ENCODE measurements at places on chromosomes 2 and 18.

DNA sequence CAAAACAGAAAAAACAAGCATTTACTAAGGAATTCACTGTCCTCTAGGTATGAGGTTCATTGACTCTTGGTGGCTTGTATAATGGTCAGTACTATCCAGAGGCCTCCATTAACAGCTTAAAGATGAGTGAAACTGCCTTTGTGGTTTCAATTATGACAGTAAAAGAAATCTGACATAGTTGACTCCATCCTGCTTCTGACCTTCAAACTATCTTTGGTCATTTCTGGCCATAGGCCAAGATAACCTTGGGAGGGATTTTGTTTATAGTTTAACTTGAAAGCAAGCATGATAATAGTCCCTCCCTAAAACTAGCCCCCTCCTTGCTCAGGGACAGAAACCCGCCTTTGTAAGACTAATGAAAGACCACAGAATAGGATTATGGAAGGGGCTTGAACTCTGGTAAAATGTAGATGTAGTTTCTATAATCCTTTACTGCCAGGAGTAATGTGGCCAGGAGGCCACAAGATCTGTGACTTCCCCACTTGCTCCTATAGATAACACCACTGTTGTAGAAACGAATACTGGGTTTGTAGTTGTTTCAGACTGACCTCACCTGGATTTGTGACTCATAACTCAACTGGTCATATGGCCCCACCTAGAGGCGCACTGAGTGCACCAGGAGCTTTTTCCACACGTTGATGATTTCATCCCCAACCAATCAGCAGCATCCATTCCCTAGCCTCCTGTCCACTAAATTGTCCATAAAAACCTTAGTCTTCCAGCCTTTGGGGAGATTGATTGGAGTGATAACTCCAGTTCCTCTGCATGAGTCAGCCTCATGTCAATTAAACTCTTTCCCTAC is 8.6 kb upstream of the PLEKHM3 start:
- DNase-seq, result peak; percentile 25

GRCh38 chr18:8052237-8052701 is 485.2 kb downstream of the PTPRM start:
- no peak for DNase-seq

- no peak for DNase-seq
Measured at GRCh38 chr18:61554946-61555361, 221.7 kb downstream of the CDH20 start.

DNA sequence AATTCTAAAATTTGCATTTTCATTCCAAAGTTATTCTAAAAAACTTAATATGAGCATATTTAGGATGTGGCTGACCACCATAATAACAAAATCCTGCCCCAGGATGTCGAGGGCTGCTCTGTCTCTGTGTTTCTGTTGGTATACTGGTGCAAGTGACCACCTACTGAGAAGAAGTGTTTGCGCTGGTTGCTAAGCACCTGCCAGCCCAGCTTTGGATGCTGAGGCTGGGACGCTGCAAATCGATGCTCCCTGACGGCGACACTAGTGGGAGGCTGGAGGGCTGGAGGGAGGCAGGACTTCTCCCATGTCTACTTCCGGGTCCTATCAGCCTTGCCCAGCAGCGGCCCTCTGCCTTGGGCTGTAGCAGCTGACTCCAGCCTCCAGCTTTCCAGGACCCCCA is 45.0 kb downstream of the LAMA1 start:
- no peak for DNase-seq

DNA sequence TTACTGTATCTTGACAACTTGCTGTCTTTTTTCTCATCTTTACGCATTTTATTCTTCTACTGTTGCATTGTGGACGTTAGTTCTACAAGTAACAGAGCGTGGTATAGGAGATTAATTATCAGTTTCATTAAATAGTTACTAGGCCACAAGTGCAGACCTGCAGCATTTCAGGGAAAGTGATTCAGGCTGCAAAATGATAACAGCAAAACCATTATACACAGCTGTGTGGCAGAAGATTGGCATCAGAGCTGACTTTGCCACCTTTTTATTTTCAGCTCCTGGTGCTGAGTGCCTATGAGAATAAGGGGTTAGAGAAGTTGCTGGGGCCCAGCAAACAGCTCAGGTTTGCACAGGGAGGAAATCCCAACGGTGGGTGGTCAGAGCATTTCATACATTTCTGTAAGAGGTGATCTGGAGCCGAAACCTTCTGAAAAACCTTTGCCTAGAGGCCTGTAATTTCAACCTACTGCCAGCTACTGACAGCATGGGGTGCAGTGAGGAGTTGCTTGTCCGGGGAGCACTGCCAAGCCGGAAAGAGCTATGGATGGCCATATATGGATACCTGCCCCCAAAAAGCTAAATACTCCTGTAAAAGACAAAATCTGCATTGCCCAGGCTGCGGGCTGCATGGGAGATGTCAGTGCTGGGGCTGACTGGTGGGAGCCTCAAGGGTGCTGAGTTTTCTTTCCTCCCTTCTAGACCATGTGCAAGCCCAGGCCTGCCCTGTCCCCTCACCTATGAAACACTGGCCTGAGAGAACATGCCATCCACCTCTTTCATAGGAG is 2.7 kb upstream of the CCBE1 start:
- DNase-seq, result no peak

- no peak for DNase-seq
Measured at GRCh38 chr18:10843565-10843964, 305.8 kb downstream of the PIEZO2 start.

- no peak for DNase-seq
Measured at GRCh38 chr2:23380562-23381065, 4.4 kb upstream of the KLHL29 start.

DNA sequence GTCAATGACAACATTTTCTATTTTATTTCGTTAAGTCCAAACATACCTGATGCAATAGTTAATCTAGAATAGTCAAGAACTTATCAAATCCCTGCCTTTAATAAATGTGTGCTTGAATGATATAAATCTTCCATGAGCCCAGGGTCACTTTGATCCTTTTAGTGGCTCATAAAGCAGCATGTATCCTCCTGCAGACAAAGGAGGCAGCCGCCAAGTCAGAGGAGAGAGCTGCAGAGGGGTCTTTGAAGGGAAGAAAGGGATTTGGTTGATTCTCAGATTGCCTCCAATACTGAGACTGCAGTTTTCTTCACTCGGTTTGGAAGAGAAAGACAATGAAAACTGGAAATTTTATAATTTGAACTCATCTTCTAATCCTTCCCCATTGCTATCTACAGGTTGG is 378.4 kb upstream of the PIK3C3 start:
- DNase-seq, result no peak

GRCh38 chr18:74567822-74568221 is 29.8 kb upstream of the ZNF407 start:
- no peak for DNase-seq

- DNase-seq, result no peak
Measured at GRCh38 chr2:9941196-9941995, 10.1 kb upstream of the GRHL1 start.

- DNase-seq, result no peak
Measured at GRCh38 chr2:215356948-215357461, 45.1 kb downstream of the ATIC start.

- DNase-seq, result no peak
Measured at GRCh38 chr2:220704810-220705209, 867.3 kb downstream of the EPHA4 start.

- no peak for DNase-seq
Measured at GRCh38 chr2:75055820-75056675, 97.6 kb downstream of the POLE4 start.

- DNase-seq, result no peak
Measured at GRCh38 chr2:33784488-33784887, 185.4 kb upstream of the FAM98A start.

DNA sequence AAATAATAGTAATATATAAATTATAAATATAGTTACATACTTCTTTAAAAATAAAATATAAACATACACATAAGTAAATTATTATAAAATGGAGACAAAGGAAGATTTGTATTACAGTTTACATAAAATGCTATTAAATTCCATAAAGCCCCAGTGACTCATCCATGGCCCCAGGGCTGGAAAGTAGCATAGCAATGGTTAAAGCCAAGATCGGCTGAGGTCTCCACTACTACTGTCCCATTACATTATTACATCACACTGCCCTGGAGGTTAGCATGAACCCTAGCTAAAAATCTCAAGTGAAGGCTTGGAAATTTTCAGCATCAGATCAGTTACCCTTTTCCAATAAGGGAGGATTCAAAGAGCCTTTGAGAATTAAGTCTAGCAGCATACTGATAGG is 936.2 kb downstream of the DSC3 start:
- DNase-seq, result no peak

GRCh38 chr18:43789234-43790000 is 512.1 kb upstream of the SYT4 start:
- no peak for DNase-seq

DNA sequence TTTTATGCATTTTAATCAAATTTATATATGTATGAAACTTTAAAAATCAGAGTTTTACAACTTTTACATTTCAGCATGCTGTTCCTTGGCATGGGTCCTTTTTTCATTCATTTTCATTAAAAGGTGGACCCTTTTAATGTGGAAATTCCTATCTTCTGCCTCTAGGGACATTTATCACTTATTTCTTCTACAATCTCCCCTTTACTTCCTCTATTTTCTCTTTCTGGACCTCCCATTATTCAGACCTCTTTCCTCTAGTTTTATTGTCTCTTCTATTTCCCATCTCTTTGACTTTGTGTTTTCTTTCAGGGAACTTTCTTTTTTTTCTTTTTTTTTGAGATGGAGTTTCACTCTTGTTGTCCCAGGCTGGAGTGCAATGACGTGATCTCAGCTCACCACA is 5.7 kb downstream of the PROC start:
- no peak for DNase-seq

DNA sequence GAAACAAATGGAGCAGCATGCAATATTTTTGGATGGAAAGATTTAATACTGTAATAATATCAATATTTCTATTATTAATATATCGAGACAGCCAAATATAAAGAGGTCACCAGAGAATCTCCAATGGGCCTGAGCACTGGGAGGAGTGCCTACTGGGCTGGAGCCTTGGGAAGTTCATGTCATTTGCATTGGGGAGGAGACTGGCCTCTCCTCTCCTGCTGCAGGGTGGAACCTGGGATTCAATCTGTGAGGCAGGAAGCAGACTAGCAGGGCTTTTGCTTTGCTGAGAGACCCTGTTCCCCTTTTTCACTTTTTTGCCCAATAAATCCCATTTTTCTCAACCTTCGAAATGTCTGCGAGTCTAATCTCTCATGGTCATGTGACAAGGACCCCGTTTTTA is 390.6 kb upstream of the CYRIA start:
- no peak for DNase-seq

DNA sequence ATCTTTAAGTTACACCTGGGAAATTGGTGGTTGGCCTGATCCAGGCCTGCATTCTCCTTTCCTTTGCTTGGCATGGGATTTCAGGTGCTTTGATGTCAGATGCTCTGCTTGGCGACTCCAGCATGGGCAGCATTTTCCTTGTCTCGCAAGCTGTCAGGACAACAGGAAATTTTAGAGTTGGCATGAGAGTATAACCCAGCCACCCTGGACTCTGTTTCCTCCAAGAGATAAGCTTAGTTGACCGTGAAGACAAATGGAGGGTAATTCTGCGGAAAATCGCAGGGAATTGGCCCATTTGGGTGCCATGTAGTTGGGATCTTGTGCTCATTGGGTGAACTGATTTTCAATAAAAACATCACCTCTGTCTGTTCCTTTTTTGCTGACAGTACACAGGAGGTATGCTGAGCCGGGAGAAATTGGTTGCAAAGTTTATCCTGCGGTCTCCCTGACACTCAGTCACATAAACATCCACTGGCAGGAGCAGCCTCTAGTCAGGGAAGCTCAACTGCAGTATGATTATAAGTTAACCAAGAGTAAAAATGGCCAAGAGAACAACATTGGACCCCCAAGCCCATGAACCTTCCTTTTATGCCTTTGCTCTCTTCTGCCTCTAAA is 409.9 kb downstream of the SETBP1 start:
- DNase-seq, result no peak

GRCh38 chr2:223047260-223047761 is 4.7 kb upstream of the KCNE4 start:
- DNase-seq, result no peak

DNA sequence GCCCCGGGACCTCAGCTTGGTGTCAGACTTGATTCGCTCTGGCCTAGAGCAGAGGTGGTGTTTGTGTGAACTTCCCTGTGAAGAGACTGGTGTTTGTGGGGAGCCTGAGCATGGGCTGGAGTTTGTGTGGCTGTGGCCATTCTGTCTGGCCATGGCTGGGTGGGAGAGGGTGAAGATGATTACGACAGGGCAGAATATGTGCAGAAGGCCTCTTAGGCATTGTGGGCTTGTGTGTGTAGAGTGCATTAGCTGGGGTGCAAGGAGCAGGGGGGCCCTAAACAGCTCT is 10.5 kb downstream of the OBSL1 start:
- no peak for DNase-seq

GRCh38 chr18:74682991-74683297 is 85.3 kb downstream of the ZNF407 start:
- no peak for DNase-seq

- no peak for DNase-seq
Measured at GRCh38 chr2:213166109-213166508, 14.7 kb upstream of the IKZF2 start.

DNA sequence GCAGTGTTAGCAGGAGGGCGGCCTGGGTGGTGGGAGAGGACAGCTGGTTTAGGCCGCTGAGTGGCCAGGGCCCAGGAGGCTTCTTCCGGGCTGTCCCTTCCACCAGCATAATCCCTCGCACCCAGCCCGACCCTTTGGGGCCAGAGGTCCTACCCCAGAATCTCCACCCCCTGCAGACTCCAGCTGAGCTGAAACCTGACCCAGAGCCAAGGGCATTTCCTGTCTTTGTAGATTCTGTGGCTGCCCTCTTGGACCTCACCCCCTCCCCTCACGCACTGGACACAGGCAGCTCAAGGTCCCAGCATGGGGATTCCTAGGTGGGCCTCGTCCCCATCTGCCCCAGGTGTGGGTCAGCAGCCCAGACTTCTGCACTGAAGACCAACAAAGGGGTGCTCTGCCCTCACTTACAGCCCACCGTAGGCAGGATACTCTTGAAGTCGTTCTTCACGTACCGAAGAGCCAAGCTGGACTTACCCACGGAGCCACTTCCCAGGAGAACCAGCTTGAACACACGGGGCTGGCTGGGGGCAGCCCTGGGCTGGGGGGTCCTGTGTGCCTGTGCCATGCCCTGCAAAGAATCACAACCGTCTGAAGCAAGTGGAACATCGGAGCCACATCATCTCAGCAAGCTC is 4.8 kb downstream of the RAB17 start:
- no peak for DNase-seq

GRCh38 chr2:80365762-80366161 is 61.2 kb upstream of the LRRTM1 start:
- no peak for DNase-seq

GRCh38 chr2:70753902-70754301 is 14.1 kb downstream of the ADD2 start:
- DNase-seq, result no peak

GRCh38 chr2:65722028-65722778 is 289.8 kb upstream of the SPRED2 start:
- peak; percentile 24 for DNase-seq

GRCh38 chr2:26299471-26300101 is 46.4 kb upstream of the SELENOI start:
- DNase-seq, result peak; percentile 44

DNA sequence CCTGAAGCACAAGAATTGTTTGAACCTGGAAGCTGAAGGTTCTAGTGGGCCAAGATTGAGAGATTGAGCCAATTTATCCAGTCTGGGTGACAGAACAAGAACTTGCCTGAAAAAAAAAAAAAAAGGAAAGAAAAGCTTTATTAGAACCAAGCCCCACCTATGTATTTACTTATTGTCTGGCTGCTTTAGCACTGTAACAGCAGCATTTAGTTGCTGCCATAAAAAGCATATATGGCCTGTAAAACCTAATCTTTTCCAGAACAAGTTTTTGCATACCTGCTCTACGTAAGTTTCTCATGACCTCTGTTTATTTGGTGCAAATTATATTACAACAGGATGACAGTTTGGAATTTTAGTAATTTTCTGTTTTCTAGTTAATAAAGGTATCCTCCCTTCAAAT is 1565.6 kb upstream of the LRRTM1 start:
- DNase-seq, result no peak

Data from pancreas (tissue), 10 donors.